IMR-90 (cell line): ENCODE measurements at places on chromosomes 13 and 19. TPM values are rescaled to one million over a fixed set of nuclear protein-coding genes. Genes with fewer than 3 reads are reported as not detected.

DNA sequence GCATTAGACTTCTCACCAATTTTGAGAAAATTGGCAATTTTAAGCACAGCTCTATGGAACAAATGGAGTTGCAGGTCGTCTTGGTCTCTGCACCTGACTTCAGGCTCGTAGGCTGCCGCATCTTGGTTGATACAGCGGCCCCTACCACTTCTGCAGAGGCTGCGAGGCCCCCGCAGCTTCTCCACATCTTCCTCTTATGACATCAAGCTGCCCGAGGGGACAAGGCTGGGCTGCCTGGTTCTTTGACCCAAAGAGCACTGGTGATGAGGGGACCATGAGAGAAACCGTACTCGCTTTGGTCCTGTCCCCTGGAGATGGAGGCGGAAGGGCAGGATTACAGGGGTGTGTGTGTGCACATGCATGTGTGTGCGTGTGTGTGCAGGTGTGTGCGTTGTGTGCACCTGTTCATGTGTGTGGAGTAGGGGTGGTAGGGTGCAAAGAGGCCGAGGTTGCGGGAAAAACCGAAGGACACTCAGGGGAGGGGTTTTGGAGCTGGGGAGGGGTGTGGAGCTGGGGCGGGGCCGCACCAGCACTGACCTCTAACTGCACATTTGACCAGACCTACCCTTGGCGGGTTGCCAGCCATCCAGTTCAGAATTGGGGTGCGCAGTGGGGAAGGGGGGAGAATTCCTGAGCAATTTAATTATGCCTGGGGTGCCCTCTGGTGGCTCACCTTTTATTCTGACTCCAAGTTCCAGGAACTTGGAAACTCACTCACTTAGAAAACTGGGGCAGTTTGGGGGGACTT is 65.1 kb upstream of the ARHGEF7 start:
- peaks cover 2% of the 10 kb centered on the region; the same call in 1 of the 2 replicates for H3K27me3 ChIP-seq
- peaks cover 8% of the 10 kb centered on the region for H3K4me1 ChIP-seq
- no peak overlapping the region for H3K4me3 ChIP-seq
- no peak for DNase-seq
- no peaks in the 10 kb centered on the region for H3K36me3 ChIP-seq

The ZNF439 gene
- 8.4 and 10.0 TPM in 2 replicates for total RNA-seq

GRCh38 chr13:36445891-36446351 is 13.6 kb downstream of the CCNA1 start:
- H3K27me3 ChIP-seq = peaks cover 2% of the 10 kb centered on the region; the same call in 1 of the 2 replicates
- DNase-seq = no peak
- no peaks in the 10 kb centered on the region for H3K4me1 ChIP-seq
- H3K27ac ChIP-seq = no peak overlapping the region

The CYP4F22 gene
- not detected in 2 replicates for total RNA-seq

DNA sequence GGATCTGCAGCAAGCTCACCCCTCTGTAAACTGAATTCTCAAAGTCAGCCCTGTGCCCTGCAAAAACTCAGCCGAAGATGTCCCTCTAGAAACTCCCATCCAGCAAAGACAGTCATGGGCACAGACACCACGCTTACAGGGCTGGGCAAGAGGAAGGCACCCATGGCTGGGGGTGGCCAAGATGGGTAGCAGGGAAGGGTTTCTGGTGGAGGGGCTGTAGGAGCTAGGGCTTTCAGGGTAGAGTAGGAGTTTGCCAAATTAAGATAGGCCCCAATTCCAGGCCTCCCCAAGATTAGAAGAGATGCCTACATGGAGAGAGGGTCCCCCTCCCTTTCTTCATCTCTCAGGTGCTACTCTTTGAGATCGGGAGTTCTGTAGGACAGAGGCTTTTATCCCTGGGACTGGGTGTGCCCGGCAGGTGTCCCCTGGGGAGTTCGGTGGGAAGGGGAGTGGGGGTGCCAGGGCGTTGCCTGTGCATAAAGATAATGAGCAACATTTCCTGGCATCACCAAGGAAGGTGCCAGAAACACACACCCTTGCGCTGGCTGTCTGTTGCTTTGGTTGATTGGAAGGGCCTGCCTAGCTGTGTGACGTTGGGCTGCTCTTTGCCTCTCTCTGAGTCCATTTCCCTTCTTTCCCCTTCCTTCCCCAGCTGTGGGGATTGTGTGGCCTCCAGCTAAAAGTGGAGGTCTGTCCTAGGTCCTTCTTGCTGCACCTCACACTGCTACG is 9.4 kb downstream of the NRTN start:
- DNase-seq = no peak
- H3K27me3 ChIP-seq = peaks cover 20% of the 10 kb centered on the region
- H3K36me3 ChIP-seq = no peaks in the 10 kb centered on the region
- H3K4me3 ChIP-seq = no peak overlapping the region
- H3K27ac ChIP-seq = no peak overlapping the region

The GRIN2D gene
- total RNA-seq = under 0.01 TPM in 2 replicates

DNA sequence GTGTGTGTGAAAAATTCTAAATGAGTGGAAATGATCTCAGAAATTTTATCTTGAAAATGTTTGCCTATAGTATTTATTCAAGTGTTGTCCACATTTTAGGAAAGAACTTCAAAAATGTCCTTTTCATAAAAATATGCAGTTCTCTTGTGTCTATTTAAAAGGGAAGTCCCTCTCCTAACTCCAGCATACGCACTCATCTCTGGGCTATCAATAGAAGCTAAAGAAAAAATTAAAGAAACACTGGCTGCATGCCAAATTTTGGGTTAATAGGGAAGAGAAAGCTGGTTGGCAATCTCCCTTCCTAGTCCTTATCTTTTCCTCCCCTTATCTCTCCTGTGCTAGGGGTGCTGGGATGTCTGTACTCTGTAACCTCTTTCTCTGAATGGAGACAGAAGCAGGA is 313.3 kb downstream of the ENOX1 start:
- H3K4me3 ChIP-seq = no peak overlapping the region
- H3K27me3 ChIP-seq = no peaks in the 10 kb centered on the region
- H3K27ac ChIP-seq = no peak overlapping the region
- DNase-seq = no peak
- H3K4me1 ChIP-seq = no peaks in the 10 kb centered on the region

GRCh38 chr19:50427997-50428425 is 4.7 kb upstream of the MYBPC2 start:
- peaks cover 26% of the 10 kb centered on the region for H3K27me3 ChIP-seq
- H3K4me1 ChIP-seq = 0 out of 2 replicates have a peak, but pooled peaks cover 3% of the 10 kb centered on the region
- peak; percentile 69 for DNase-seq

DNA sequence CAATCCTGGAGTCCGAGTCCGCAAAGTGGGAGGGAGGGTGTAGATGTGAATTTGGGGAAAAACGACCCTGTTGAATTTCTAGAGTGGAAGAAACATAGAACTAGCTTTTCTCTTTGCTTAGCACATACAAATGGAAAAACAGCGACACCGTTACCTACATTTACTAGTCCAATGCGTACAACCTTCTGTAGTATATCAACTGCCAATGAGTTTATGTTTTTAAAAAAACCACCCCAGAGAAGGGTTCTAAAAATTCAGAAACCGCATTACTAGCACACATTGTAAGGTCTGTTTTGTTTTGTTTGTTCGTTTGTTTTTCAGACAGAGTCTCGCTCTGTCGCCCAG is 332 bp upstream of the SUPT20H start:
- peaks cover 2% of the 10 kb centered on the region; the same call in 1 of the 2 replicates for H3K27me3 ChIP-seq
- peak overlapping the region; percentile 4; the same call in 1 of the 2 replicates for H3K27ac ChIP-seq
- H3K4me1 ChIP-seq = no peaks in the 10 kb centered on the region; the same call in 1 of the 2 replicates
- peaks cover 4% of the 10 kb centered on the region for H3K36me3 ChIP-seq
- no peak for DNase-seq
- peak overlapping the region; percentile 98 for H3K4me3 ChIP-seq

The ZNF284 gene
- 4.1 and 5.0 TPM in 2 replicates for total RNA-seq

DNA sequence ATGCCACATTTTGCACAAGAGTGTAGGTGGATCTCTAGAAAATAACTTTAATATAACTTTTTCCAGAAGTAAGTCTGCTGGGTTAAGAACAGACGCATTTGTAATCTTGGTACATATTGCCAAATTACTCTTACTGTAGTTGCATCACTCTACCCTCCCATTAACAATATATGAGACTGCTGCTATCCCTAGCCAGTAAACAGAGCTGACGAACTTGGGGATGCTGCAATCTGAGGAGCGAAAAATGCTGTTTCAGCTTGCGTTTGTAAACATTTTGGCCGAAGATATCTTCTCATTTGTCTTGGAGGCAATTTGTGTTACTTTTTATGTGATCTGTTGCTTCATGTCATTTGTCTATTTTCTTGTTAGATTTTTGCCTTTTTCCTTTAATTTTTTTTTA is 1482.8 kb downstream of the OLFM4 start:
- H3K4me3 ChIP-seq = no peak overlapping the region
- no peaks in the 10 kb centered on the region for H3K36me3 ChIP-seq

DNA sequence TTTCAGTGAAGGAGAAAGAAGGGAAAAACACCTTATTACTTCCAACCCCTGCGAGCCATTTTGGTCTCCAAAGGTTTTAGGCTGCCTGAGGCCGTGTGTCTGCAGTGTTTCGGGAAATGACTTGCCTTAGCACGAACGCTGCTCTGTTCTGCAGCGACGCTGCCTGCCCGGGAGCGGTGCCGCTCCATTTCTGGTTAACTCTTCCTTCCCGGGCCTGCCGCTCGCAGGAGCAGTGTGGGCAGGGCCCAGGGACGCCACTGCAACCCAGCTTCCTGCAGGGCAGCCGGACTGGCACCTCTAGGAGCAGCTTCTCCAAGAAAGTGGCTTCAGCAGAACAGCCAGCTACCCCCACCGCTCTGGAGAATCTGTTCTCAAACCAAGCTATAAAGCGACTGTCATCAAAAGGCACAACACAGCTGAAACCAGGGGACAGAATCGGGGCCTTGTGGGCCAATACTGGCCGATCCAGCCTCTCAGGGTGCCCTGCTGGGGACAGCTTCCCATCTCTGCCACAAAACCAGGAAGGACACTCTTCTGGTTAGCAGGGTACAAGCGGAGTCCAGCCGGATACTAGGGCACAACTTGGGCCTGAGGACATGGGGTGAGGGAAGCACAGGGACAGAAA is 72.2 kb downstream of the KCTD15 start:
- H3K4me1 ChIP-seq = no peaks in the 10 kb centered on the region
- no peak overlapping the region for H3K27ac ChIP-seq
- peaks cover 12% of the 10 kb centered on the region for H3K27me3 ChIP-seq
- no peak overlapping the region for H3K4me3 ChIP-seq
- H3K36me3 ChIP-seq = no peaks in the 10 kb centered on the region

GRCh38 chr13:110273254-110273653 is 33.7 kb downstream of the COL4A1 start:
- no peak overlapping the region for H3K4me3 ChIP-seq
- peaks cover 15% of the 10 kb centered on the region for H3K4me1 ChIP-seq
- H3K27me3 ChIP-seq = no peaks in the 10 kb centered on the region
- H3K36me3 ChIP-seq = peaks cover 37% of the 10 kb centered on the region

- DNase-seq = peak; percentile 28
- H3K27me3 ChIP-seq = peaks cover 18% of the 10 kb centered on the region
- H3K4me3 ChIP-seq = 0 out of 2 replicates have a peak overlapping the region, but pooled peaks have one; percentile 14
- no peaks in the 10 kb centered on the region for H3K36me3 ChIP-seq
- no peaks in the 10 kb centered on the region; the same call in 1 of the 2 replicates for H3K4me1 ChIP-seq
Measured at GRCh38 chr19:55319785-55320184, 5.4 kb downstream of the TMEM150B start.

DNA sequence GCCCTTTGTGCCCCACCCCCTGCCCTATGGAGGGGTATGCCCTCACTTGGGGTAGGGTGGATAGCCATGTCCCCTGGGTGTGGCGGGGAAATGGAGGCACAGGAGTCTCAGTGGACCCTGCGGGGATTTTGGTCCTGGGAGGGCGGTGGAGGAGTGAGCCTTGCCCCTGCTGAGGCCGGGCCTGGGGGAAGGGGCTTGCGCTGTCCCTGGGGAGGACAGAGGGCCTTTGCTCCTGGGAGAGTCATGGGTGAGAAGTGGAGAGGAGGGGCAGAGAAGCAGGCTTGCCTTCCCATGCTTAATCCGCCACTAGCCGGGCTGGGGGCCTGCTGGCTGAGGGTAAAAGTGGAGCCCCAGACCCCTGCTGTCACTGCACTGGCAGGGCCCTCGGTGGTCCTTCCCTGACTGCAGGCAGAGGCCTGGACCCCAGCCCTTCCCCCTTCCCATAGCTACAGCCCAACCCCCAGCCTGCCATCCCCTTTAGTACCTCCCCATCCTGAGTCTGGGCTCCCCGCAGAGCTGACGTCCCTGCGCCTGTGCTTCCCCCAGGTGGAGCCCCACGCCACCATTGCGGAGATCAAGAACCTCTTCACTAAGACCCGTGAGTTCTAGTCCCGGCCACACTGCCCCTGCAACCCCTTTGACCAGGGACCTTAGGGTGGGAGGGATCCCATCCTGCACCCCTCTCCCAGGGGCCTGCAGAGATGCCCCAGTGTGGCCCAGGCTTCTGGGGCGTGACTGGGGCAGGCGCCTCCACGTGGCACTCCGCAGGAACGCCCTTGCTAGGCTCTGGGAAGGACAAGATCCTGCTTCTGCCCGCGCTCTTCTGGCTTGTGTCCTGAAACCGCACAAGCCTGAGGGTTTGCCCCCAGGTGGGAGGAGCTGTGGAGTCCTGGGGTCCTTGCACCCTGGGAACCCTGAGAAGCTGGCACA is 8.9 kb downstream of the NDUFB7 start:
- H3K36me3 ChIP-seq = peaks cover 12% of the 10 kb centered on the region; the same call in 1 of the 2 replicates
- H3K4me1 ChIP-seq = peaks cover 5% of the 10 kb centered on the region; the same call in 1 of the 2 replicates
- H3K27ac ChIP-seq = no peak overlapping the region
- no peak overlapping the region for H3K4me3 ChIP-seq

GRCh38 chr13:94860981-94861407 is 148.6 kb upstream of the SOX21 start:
- no peaks in the 10 kb centered on the region for H3K4me1 ChIP-seq
- DNase-seq = peak; percentile 13
- no peaks in the 10 kb centered on the region for H3K36me3 ChIP-seq
- H3K27ac ChIP-seq = no peak overlapping the region
- H3K4me3 ChIP-seq = peak overlapping the region; percentile 55

The MIPEP gene
- total RNA-seq = 21.5 and 22.2 TPM in 2 replicates

DNA sequence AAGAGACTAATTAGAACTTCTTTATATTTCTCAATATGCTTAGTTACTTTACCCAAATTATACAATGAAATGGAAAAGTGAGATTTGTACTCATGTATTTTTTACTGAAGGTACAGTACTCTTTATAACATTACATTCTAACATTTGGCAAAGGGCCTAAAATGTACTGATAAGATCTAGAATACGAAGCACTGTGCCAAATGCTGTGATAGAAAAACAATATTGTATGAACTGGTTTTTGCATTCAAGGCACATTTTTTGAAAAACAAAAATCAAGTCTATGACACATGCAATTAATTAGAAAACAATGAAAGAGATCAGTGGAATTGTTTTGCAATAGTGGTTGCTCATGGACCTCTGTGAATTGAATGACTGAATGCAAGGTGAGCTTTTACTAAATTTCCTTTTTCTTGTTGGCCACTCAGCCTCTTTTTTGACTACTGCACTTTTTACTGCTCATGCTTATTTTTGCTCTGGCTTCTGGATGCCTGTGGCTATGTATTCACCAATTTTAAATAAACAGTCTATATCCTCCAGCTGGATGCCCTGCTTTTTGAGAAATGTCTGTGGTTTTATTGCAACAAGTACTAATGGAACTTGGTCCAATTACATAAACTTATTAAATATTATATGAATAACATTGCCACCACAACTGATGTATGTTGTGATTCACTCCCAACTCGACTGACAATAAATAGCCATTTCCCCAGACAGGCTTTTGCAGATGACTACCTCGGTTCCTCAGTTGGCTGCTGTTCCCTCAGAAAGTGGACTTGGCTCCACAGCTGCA is 41.4 kb upstream of the OBI1 start:
- peak; percentile 31 for DNase-seq
- H3K36me3 ChIP-seq = no peaks in the 10 kb centered on the region
- H3K27ac ChIP-seq = no peak overlapping the region

The ZNF541 gene
- total RNA-seq = not detected in 2 replicates

GRCh38 chr13:43307921-43308433 is 284.6 kb downstream of the DNAJC15 start:
- peaks cover 9% of the 10 kb centered on the region for H3K4me1 ChIP-seq
- peak; percentile 87 for DNase-seq
- H3K27me3 ChIP-seq = peaks cover 2% of the 10 kb centered on the region; the same call in 1 of the 2 replicates
- H3K36me3 ChIP-seq = no peaks in the 10 kb centered on the region
- no peak overlapping the region for H3K27ac ChIP-seq

- DNase-seq = peak; percentile 80
- H3K4me3 ChIP-seq = no peak overlapping the region
- no peaks in the 10 kb centered on the region; the same call in 1 of the 2 replicates for H3K4me1 ChIP-seq
- H3K27me3 ChIP-seq = no peaks in the 10 kb centered on the region
Measured at GRCh38 chr19:16244091-16244490, 46.4 kb downstream of the AP1M1 start.
